Thoracic aorta endothelial cell (primary cell): ENCODE measurements at places on chromosomes 4 and X. TPM values are rescaled to one million over a fixed set of nuclear protein-coding genes. Genes with fewer than 3 reads are reported as not detected.

ADGRG4 gene
- under 0.01 TPM in 1 of 2 replicates, not detected in the other for total RNA-seq

TMPRSS11D gene
- not detected in 2 replicates for total RNA-seq

FRAS1 gene
- 2.3 and 7.7 TPM in 2 replicates for total RNA-seq

RPS6KA6 gene
- 0.40 and 2.6 TPM in 2 replicates for total RNA-seq

FAM120C gene
- 4.8 and 6.3 TPM in 2 replicates for total RNA-seq

LANCL3 gene
- total RNA-seq = 0.93 and 1.6 TPM in 2 replicates

OTOP1 gene
- total RNA-seq = not detected in 2 replicates

HSPA4L gene
- total RNA-seq = 29.3 and 30.5 TPM in 2 replicates

SLC10A6 gene
- 0.40 TPM in 1 of 2 replicates, not detected in the other for total RNA-seq

RHOXF1 gene
- not detected in 2 replicates for total RNA-seq

ZCCHC13 gene
- not detected in 2 replicates for total RNA-seq

NPNT gene
- total RNA-seq = under 0.01 TPM in 1 of 2 replicates, not detected in the other

AFF2 gene
- total RNA-seq = 0.22 TPM in 1 of 2 replicates, not detected in the other

USP51 gene
- total RNA-seq = 1.1 and 1.5 TPM in 2 replicates
